Neuronal stem cell (in vitro differentiated cells): ENCODE measurements at places on chromosomes 12 and 14.

DNA sequence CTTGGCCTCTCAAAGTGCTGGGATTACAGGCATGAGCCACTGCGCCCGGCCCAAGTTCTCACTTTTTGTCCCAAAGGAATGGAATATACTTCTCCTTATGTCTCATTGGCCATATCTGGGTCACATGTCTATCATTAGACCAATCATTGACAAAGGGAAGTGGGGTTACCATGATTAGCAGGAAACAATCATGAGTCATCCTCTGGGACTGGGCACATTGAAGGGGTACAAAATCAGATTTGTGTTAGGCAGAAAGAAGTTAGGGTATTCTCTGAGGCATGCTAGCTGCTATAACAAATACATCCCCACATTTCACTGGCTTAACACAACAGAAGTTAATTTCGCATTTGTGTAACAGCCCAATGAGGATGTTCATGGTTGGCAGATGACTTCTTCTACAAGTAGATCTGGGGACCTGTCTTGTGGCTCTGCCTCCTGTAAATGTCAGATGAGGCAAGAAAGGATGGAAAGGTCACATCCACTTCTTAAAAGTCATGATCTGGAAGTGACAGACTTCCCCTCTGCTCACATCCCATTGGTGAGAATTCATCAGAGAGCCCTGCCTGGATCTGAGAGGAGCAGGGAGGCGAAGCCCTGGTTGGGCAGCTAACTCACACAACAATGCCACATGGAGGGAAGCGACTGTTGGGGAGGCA is 3.1 kb downstream of the CCDC63 start:
- no peaks in the 10 kb centered on the region for H3K36me3 ChIP-seq
- H3K27me3 ChIP-seq, result peaks cover 41% of the 10 kb centered on the region
- no peaks in the 10 kb centered on the region for H3K4me1 ChIP-seq
- no peak overlapping the region for H3K27ac ChIP-seq
- DNase-seq, result no peak

DNA sequence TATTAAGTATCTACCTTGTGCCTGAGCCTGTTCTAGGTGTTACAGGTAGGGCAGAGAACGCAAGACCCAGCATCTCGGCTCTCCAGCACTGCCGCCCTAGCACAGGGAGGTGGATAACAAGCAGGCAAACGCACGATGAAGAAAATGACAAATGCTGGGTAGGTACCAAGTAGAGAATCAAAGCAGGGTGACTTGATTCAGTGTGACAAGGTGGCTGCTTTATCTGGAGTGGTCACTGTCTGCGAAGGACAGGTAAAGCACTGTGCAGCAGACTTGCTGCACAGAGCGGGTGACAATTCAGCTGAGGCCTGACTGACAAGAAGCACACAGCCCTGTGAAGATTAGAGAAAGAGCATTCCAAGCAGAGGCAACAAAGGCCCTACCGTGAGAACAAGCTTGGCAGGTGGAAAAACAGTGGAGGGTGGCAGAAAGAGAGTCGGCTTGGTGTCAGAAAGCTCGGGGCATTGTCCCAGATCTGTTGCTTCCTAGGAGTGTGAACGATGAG is 12.9 kb downstream of the PRKCH start:
- no peak overlapping the region for H3K27ac ChIP-seq
- no peaks in the 10 kb centered on the region for H3K27me3 ChIP-seq
- no peak overlapping the region for H3K4me3 ChIP-seq
- H3K4me1 ChIP-seq, result no peaks in the 10 kb centered on the region

DNA sequence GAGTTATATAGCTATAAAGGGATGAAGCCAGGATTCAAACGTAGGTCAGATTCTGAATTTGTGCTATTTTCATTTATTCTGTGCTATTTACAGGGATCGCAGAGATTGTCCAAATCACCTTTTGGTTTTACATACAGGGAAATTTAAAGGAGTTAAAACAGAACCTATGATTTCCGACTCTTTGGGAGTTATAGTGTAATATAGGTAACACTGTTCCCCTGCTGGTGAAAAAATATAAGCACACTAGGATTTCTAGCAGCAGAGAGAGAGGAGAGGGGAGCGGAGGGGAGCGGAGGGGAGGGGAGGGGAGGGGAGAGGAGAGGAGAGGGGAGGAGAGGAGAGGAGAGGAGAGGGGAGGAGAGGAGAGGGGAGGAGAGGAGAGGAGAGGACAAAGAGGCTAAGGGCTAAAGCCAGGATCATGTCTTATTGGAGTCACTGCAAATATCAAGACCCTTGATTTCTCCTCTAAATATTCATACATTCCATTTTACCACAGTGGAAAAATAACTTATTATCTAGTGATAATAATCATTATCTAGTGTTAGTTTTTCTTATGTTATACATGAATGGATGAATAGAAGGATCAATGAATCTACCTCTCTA is 46.2 kb upstream of the KCNH5 start:
- no peaks in the 10 kb centered on the region for H3K27me3 ChIP-seq
- no peak for DNase-seq
- no peaks in the 10 kb centered on the region for H3K36me3 ChIP-seq
- no peaks in the 10 kb centered on the region for H3K4me1 ChIP-seq
- H3K4me3 ChIP-seq, result no peak overlapping the region

GRCh38 chr12:2457215-2457932 is 337.4 kb upstream of the FKBP4 start:
- H3K27ac ChIP-seq, result no peak overlapping the region
- no peaks in the 10 kb centered on the region for H3K27me3 ChIP-seq
- no peaks in the 10 kb centered on the region for H3K4me1 ChIP-seq
- H3K36me3 ChIP-seq, result no peaks in the 10 kb centered on the region
- no peak for DNase-seq

GRCh38 chr12:6570264-6570887 is 2.3 kb upstream of the NOP2 start:
- no peak overlapping the region for H3K27ac ChIP-seq
- no peak for DNase-seq
- peaks cover 87% of the 10 kb centered on the region for H3K36me3 ChIP-seq
- no peak overlapping the region for H3K4me3 ChIP-seq

DNA sequence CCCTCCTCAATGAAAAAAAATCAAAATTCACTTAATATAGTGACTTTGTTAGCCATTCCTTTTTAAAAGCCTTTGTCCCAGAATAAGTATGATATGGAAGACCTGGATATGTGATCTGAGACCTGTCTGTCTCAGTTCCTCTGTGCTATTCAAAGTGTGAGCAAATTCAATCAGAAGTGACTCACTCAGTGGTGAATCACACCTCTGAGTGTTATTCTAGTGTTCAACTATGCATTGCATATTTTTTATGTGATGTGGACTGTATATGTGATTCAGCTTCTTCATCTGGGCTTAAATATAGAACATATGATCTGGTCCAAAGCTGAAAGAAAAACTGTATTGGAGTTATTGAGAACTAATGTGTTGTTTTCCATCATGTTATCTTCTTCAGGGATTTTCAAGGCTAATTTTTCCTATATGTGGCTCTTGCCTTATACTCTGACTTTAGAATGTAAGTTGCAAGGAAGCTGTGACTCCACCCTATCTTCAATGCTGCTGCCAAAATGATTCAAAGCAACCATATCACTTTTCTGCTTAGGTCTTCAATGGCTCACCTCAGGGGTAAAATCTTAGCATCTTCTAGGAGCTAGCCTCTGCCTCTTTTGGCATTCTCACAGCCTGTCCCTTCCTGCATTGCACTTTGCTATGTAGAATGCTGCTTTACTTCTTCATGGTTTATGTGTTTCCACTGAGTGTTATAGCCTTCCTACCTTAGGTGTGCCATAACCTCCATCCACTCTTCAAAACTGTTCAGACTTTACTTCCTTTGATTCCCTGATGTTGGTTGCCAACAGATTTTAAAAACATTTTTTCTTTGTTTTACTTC is 169.8 kb downstream of the OTOGL start:
- H3K4me1 ChIP-seq, result peaks cover 2% of the 10 kb centered on the region
- H3K27me3 ChIP-seq, result no peaks in the 10 kb centered on the region
- H3K27ac ChIP-seq, result no peak overlapping the region

- H3K27ac ChIP-seq, result no peak overlapping the region
- no peaks in the 10 kb centered on the region for H3K27me3 ChIP-seq
- H3K4me3 ChIP-seq, result no peak overlapping the region
- DNase-seq, result no peak
- H3K4me1 ChIP-seq, result no peaks in the 10 kb centered on the region
- H3K36me3 ChIP-seq, result peaks cover 4% of the 10 kb centered on the region
Measured at GRCh38 chr12:30719060-30719459, 23.4 kb upstream of the IPO8 start.

GRCh38 chr12:68356986-68357385 is 24.8 kb upstream of the MDM1 start:
- H3K4me3 ChIP-seq, result no peak overlapping the region
- H3K36me3 ChIP-seq, result no peaks in the 10 kb centered on the region
- no peaks in the 10 kb centered on the region for H3K27me3 ChIP-seq

DNA sequence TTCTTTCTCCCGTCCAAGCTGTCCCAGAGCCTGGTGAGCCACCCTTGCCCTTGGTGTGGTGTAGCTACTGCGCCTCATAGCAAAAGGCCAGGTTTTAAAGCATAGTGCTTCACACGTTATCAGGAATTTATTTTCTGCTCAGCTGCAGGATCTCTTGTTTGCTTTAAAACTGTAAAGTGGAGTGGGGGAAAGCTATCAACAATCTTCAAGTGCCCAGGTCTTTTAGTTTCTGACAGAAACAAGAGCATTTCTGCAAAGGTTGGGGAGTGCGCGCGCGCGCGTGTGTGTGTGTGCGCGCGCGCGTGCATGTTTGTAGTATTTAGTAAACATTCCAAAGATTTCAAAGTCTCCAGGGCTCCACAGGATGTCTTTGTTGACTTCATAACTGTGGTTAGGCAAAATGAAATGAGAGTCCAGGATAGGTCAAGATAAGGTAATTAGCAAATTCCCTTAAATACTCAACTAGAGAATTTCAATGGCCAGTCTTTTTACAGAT is 45.5 kb downstream of the EML1 start:
- peaks cover 6% of the 10 kb centered on the region for H3K4me1 ChIP-seq
- peak; percentile 81 for DNase-seq
- peak overlapping the region; percentile 73 for H3K27ac ChIP-seq
- no peak overlapping the region for H3K4me3 ChIP-seq
- H3K36me3 ChIP-seq, result no peaks in the 10 kb centered on the region

DNA sequence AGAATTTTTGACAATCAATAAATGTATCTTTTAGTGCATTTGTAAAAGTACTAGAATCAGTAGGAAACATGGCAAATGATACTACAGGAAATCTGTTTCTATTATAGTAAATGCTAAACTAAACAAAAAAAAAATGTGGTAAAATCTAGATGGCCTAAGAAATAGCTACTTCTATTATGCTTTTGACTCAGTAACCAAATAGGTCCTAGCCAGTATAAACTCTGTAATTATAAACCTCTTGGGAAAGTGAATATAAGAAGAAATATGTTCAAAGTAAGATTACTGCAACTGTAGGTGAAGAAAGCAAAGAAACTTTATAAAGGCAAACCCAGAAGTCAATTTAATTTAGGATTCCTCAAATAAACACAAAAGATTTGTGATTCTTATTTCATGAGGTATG is 581.2 kb downstream of the LRFN5 start:
- H3K36me3 ChIP-seq, result no peaks in the 10 kb centered on the region
- H3K4me3 ChIP-seq, result no peak overlapping the region
- DNase-seq, result no peak
- no peak overlapping the region for H3K27ac ChIP-seq
- H3K27me3 ChIP-seq, result no peaks in the 10 kb centered on the region

DNA sequence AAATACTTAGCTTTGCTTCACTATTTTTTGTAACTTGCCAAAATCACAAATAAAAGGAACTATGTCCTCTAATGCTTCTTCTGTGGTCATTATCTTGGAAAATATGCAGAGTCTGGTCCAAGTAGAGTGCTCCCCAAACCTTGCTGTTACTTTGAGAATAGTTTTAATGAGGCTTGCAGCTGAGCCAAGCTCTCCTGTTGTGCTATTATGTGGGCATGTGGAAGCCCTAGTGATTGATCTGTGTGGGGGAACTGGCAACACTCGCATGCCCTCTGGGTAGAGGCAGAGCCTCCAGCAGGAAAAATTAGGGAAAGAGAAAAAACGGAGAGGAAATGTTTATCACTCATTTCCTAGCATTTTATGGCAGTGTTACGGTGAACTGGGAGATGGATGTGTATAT is 473.1 kb downstream of the EGLN3 start:
- H3K27ac ChIP-seq, result no peak overlapping the region
- no peak overlapping the region for H3K4me3 ChIP-seq
- no peaks in the 10 kb centered on the region for H3K27me3 ChIP-seq
- H3K36me3 ChIP-seq, result peaks cover 4% of the 10 kb centered on the region

GRCh38 chr14:102849526-102850379 is 72.5 kb downstream of the TRAF3 start:
- no peak overlapping the region for H3K4me3 ChIP-seq
- DNase-seq, result no peak
- H3K27me3 ChIP-seq, result no peaks in the 10 kb centered on the region
- peak overlapping the region; percentile 26 for H3K27ac ChIP-seq
- H3K36me3 ChIP-seq, result no peaks in the 10 kb centered on the region

DNA sequence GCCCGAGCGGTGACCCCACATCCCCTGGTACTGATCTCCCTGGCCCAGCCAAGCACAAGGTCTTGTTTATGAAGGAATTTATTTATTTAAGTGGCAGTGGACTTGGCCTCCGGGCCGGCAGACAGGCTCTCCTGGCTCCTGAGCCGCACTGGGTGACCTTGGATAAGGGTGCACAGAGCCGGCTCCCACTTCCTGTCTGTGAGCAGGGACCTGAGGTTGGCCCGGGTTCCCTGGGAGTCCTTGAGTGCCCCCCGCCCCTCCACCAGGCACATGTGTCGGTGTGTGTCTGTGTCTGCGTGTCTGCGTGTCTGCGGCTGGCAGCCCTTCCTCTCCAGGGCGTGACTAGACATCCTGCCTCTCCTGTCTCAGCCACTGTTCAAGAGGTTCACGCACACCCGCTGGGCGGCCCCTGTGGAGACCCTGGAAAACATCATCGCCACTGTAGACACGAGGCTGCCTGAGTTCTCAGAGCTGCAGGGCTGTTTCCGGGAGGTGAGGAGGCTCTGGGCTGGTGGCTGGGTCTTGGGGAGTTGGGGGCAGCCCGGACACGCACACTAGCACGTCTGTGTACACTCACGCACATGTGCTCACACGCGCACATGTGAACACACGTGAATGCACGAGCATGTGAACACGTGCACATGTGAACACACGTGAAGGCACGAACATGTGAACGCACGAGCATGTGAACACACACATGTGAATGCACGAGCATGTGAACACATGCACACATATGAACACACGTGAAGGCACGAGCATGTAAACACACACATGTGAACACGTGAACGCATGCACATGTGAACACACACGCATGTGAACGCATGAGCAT is 9.3 kb downstream of the TNFAIP2 start:
- H3K27ac ChIP-seq, result no peak overlapping the region
- peak overlapping the region; percentile 7 for H3K4me3 ChIP-seq
- no peak for DNase-seq
- peaks cover 16% of the 10 kb centered on the region for H3K36me3 ChIP-seq
